ENCODE measurements at places on chromosomes 16 and 17.

DNA sequence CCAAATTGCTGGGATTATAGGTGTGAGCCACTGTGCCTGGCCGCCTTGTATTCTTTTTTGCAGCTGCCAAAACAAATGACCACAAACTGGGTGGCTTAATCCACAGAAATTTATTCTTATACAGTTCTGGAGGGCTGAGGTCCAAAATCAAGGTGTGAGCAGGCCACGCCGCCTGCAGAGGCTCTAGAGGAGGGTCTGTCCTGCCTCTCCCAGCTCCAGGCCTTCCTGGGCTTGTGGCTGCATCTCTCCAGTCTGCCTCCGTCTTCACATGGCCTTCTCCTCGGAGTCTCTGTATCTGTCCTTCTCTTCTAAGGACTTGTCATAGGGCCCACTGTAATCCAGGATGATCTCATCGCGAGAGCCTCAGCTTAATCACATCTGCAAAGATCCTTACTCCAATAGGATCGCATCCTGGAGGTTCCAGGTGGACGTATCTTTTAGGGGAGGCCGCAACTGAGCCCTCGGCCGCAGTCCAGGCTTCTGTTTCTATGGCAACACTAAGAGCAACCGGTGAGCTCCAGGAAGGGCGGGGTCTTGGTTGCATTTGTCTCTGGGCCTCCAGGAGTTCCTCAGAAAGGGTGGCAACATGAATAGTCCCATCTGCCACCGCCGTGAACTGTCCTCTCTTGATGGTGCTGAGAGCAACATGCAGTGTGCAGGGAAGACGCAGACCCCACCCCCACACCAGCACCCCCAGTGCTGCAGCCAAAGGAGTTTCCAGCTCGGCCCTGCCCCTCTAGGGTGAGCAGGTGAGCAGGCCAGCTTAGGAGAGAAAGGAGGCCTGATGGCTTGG lies 29.5 kb upstream of the CREBBP start:
- no peak for DNase-seq

DNA sequence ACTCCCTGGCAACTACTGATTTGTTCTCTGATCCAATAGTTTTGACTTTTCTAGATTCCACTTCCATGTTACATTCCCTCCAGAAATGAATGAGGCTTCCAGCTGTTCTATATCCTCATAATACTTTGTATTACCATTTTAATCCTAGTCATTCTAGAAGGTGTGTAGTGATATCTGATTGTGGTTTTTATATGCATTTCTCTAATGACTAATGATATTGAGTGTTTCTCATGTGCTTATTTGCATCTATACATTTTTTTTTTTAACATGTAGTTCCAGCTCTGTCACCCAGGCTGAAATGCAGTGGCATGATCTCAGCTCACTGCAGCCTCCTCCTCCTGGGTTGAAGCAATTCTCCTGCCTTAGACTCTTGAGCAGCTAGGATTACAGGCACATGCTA lies 7.3 kb downstream of the ADGRG5 start:
- DNase-seq = no peak

DNA sequence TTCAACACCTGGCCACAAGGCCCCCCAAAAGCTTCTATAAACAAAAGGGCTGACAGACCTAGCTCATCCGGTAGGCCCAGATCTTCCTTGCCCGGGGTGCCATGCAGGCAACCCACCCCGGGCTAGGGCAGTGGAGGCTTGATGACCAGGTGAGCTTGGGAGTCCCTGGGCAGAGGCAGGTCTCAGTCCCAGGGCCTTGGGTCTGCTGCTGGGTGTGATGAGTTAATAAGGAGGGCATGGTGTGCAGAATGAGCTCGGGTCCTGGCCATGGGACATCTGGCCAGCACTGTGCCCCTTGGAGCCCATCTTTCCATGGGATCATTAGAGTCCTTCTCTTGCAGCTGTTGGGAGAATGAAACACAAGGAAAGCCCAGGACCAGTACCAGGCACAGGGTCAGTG lies 20.2 kb upstream of the MPRIP start:
- no peak for DNase-seq

- DNase-seq = no peak
Measured at GRCh38 chr16:85994492-85995490, 95.8 kb downstream of the IRF8 start.

DNA sequence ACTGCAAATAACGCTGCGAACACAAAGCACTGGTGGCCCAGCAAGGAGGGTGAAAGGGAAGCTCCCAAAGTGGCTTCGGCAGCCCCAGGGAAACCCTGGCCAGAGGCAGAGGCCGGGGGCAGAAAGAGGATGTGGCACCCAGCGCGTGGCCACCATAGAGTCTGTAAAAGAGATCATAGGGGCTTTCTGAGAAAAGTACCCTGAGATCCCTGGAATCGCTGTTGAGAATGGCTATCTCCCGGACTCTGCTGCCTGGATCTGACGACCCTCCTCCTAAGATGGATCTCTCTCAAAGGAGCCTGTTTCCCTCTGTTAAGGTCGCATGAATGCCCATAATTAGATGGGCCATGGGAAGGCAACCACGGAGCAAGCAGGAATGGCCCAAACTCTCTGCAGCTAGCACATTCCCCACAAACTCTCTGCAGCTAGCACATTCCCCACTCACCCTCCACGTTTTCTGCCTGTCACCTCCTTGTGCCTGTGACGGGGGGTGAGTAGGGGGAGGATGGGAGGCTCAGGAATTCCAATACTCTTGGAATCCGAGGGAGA lies 364.4 kb downstream of the XYLT1 start:
- DNase-seq = no peak

GRCh38 chr17:14552306-14552705 lies 251.4 kb downstream of the HS3ST3B1 start:
- no peak for DNase-seq
